ENCODE measurements at places on chromosomes 3 and 15.

DNA sequence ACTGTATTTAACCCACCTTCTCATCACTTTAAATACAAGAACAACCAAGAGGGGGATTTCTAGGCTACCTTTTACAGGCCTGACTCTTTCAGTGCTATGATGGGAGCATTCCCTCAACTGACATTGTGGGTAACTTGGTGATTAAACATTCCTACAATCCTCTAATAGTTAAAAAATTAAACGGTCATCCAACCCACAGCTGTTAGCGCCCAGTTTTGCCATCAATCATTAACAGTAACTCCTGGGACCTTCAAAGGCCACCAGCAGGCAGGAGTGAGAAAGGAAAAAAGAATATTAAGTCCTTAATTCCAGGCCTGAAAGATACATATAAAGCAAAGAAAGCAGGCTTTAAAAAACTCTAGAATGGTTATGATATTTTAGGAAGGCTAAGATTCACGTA lies 512.1 kb downstream of the MAGI1 start:
- no peak for DNase-seq
- no peak overlapping the region for H3K27ac ChIP-seq
- H3K4me3 ChIP-seq: no peak overlapping the region
- no peaks in the 10 kb centered on the region for H3K4me1 ChIP-seq
- H3K36me3 ChIP-seq: no peaks in the 10 kb centered on the region

- H3K4me3 ChIP-seq: no peak overlapping the region
- no peaks in the 10 kb centered on the region for H3K4me1 ChIP-seq
- no peaks in the 10 kb centered on the region for H3K36me3 ChIP-seq
- no peaks in the 10 kb centered on the region for H3K27me3 ChIP-seq
Measured at GRCh38 chr3:160720123-160720746, 35.8 kb upstream of the PPM1L start.

DNA sequence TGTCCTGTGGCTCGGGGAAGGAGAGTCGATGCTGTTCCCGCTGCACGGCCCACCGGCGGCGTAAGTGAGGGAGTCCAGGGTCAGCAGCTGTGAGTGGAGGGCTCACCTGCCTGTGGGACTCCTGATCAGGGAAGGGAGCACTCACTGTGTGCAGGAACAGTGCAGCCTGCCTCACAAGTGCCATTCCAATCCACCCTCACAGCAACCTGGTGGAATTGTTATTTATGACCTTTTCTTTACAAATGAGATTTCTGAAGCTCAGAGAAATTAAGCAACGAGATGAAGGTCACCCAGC lies 9.0 kb downstream of the CHRD start:
- H3K4me3 ChIP-seq: no peak overlapping the region
- H3K4me1 ChIP-seq: no peaks in the 10 kb centered on the region
- H3K27me3 ChIP-seq: no peaks in the 10 kb centered on the region
- no peak overlapping the region for H3K27ac ChIP-seq
- H3K36me3 ChIP-seq: no peaks in the 10 kb centered on the region

DNA sequence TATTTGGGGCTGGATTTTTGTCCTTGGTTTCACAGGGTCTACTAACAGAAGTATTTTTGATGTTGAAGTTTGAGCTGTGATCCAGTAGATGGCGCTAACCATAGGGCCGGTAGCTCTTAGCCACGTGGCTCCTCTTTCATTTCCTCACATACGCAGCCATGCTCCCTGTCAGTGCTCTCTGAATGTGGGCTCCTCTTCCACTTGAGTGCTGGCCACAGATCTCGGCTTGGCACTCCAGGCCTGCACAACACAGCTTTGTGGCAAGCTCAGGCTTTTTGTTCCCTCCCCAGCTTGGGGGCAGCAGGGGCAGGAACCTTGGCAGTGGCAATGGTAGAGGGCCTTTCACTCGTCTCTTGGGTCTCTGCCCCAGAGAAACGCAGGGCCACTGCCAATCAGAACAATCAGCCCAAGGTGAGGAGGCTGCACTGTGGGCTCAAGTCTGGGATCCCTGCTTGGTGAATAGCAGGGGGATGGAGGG lies 18.6 kb upstream of the DNAAF4 start:
- H3K4me3 ChIP-seq: no peak overlapping the region
- DNase-seq: no peak
- no peaks in the 10 kb centered on the region for H3K4me1 ChIP-seq
- H3K36me3 ChIP-seq: no peaks in the 10 kb centered on the region
- H3K27ac ChIP-seq: no peak overlapping the region

DNA sequence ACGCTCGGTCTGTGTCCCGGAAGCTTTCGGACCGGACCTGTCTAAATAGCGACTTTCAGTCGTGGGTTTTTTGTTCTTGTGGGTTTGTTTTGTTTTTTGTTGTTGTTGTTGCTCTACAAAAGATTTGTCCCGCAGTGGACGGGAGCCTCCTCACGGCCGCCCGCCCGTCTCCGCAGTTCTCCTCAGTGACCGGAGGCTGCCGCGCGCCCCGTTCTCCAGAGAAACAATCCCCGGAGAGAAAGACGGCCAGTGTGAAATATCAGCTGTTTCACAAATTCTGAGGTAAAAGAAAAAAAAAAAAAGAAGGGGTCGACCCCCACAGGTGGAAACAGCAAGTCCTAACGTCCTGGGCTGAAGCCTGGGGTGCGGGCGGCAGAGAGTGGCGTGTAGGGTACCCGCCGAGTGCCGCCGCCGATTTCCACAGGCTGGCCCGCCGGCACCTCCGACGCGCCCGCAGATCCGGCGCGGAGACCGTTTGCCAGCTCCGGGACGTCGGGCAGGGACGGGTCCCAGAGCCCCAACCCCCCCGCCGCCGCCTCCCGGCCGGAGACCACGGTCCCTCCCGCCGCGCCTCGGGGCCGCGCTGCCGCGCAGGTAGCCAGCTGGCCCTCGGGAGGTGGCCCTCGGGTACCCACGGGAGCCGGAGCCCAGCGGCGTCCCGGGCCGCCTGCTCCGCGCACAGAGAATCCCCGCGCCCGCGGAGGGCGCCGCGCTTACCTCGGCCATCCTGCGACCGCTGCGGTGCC lies 478 bp downstream of the BNC1 start:
- H3K27ac ChIP-seq: no peak overlapping the region
- no peak overlapping the region for H3K4me3 ChIP-seq

DNA sequence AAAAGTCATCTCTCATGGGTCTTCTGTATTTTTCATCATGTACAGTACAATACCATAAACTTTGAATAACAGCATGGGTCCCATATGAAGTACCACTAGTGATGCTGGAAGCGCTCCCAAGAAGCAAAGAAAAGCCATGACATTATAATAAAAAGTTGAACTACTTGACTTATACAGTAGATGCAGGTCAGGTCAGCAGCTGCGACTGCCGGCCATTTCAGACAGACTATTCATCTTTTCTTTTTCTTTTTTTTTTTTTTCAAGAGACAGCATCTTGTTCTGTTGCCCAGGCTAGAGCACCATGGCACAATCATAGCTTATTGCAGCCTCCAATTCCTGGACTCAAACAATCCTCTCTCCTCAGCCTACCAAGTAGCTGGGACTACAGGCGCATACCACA lies 10.2 kb downstream of the RAF1 start:
- no peak for DNase-seq
- H3K27me3 ChIP-seq: no peaks in the 10 kb centered on the region
- no peaks in the 10 kb centered on the region for H3K36me3 ChIP-seq
- H3K4me1 ChIP-seq: no peaks in the 10 kb centered on the region
- H3K4me3 ChIP-seq: no peak overlapping the region
- no peak overlapping the region for H3K27ac ChIP-seq
